ENCODE measurements at places on chromosomes 1 and 21.

- peak; percentile 81 for DNase-seq
Observed at GRCh38 chr1:243883551-243883950, 33.5 kb upstream of the AKT3 start.

DNA sequence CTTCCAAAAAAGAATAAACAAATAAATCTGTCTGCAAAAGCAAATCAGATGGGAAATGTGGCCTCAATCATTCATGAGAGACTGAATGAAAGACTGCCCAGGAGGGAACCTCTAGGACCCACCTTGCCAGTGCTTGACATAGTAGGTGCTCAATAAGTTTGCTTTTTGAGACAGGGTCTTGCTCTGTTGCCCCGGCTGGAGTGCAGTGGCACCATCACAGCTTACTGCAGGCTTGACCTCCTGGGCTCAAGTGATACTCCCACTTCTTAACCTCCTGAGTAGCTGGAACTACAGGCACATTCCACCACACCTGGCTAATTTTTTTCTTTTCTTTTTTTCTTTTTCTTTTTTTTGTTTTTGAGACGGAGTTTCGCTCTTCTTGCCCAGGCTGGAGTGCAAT lies 40.3 kb upstream of the CCSAP start:
- DNase-seq, result no peak

GRCh38 chr1:64242895-64243756 lies 39.7 kb downstream of the UBE2U start:
- DNase-seq, result peak; percentile 49

DNA sequence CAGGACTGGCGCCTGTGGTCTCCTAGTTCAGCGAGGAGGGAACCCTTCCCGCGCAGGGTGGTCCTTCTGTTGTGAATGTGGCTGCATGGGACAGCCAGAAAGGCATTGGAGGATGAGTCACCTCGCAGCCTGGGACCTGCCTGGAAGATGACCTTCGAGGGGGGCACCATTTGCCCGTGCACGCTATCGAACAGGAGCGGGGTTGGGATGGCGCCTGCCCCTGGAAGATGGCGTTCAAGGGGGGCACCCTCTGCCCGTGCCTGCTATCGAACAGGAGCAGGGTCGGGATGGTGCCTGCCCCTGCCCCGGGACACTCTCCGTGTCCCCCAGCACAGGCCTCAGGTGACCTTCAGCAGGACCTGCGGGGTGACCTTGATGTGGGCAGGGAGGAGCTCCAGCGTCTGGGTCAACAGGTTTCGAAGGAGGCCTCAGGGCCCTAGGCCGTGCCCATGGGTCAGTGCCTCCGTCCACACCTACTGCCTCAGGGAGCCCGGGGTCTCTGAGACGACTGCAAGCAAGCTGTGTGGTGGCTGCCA lies 1.7 kb upstream of the ACTRT2 start:
- no peak for DNase-seq

DNA sequence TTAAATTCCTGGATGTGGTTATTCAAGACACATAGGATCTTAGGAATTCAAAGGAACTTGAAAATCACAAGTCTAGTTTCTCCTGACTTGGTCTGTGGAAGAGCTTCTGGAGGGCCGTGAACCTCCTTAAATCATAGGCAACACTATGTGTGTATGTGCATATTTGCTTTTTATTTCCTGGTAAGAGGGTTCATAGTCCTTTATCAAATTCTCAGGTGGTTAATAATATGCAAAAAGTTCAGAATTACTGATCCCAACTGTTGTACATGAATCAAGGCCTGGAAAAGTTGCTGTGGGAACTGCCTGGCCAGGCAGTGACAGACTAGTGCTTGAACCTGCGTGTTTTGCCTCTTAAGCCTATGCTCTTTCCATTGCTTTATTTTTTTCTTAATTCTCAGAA lies 12.9 kb downstream of the MTR start:
- DNase-seq, result no peak

GRCh38 chr1:2635361-2636010 lies 2.7 kb upstream of the MMEL1 start:
- no peak for DNase-seq

- DNase-seq, result no peak
Observed at GRCh38 chr1:57238233-57238781, 185.6 kb downstream of the DAB1 start.

GRCh38 chr21:46551636-46552241 lies 53.1 kb downstream of the S100B start:
- no peak for DNase-seq

DNA sequence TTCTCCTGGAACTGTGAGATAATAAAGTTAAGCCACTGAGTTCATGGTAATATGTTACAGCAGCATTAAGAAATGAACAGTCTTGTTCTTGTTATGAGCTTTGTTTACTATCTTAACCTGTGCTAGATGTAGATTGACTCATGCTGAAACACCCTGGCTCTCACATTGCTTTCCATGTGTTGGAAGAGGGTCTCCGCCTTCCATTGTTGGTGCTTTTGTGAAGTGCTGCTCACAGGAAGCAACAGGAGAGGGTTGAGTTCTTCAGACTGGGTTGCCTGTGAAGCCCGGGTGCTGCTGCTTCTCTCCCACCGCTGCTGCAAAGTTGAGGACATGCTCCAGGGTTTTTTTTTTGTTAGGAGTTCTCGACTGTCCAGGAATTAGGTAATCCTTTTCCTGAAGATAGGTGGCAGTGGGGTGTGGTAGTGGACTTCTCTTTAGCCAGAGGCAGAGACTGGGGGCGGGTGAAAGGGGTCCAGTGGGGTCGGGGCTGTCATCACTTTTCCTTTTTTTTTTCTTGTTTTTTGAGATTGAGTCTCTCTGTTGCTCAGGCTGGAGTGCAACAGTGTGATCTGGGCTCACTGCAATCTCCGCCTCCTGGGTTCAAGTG lies 28.7 kb upstream of the HMGN1 start:
- DNase-seq, result no peak

GRCh38 chr1:76075188-76075489 lies 593 bp downstream of the ST6GALNAC3 start:
- DNase-seq, result no peak

DNA sequence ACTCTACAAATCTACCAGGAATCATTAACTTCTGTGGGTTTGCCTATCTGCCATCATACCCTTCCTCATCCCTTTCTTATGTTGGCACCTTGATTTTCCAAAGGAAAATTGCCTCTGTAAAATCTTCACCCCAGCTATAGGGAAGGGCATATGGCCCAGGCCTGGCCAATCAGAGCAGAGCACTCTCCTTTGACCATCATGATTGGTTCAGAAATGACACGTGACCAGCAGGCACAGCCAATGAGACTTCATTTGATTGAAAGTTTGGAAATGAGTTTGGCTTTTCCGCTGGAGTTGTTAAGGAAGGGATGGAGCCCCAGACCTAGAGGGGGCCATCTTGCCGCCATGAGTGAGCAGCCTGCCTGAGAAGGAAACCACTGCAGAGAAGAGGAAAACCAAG lies 35.1 kb upstream of the IFFO2 start:
- DNase-seq, result no peak

GRCh38 chr1:85453640-85454194 lies 11.2 kb downstream of the DDAH1 start:
- DNase-seq, result no peak

DNA sequence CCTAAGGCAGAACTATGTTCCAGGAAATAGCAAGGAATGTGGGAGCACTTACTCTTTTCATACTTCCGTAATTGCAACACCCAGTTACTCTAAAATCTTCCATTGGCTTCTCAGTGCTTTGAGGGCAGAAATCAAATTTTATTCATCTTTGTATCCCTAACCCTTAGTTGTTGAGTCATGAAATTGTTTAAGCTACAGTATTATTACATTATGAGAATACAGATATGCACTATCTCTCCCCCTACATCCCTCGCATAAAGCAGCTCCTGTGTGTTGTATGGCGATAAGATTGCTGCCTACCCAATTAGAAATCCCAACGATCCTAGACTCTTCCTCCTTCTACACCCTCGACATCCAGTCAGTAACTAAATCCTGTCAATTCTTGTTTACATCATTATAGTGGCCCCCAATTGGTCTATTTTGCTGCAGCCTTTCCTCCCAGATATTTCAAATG lies 2.6 kb downstream of the AIDA start:
- DNase-seq, result no peak

GRCh38 chr1:91428182-91428798 lies 23.7 kb upstream of the HFM1 start:
- no peak for DNase-seq

DNA sequence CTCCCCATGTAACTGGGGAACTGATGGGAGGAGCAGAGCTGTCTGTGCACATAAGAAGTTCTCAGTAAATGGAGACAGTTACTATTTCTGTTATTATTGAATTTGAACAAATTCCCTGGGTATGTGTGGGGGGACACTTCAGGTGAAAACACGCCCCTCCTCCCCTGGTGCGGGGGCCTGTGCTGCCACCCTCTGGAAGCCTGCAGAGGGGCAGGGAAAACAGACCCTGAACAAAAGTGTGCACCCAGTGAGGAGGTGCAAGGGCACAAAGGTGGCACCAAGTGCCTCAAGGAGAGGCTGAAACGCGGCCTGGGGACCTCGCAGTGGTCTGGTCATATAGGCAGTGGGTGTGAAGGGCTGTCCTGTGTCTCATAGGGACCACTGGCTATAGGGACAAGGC lies 18.2 kb upstream of the NADK start:
- no peak for DNase-seq

GRCh38 chr1:180923021-180923841 lies 10.5 kb downstream of the KIAA1614 start:
- peak; percentile 55 for DNase-seq

DNA sequence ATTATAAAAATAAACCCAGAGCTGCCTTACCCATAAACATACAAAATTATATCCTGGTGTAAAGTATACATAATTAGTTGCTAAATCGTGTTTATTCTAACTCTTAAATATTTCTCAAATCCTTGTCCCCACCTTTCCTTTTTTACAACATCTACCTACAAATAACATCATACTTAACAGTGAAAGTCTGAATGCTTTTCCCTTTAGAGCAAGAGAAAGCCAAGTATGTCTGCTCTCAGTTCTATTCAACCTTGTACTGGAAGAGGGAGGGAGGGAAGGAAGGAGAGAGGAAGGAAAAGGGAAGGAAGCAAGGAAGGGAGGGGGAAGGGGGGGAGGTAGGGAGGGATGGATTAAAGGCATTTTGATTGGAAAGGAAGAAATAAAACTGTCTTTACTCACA lies 14.6 kb downstream of the DOCK7 start:
- no peak for DNase-seq

- no peak for DNase-seq
Observed at GRCh38 chr1:66210635-66211244, 323.2 kb upstream of the SGIP1 start.

- no peak for DNase-seq
Observed at GRCh38 chr1:158689110-158689509, 2.6 kb upstream of the SPTA1 start.

- DNase-seq, result no peak
Observed at GRCh38 chr21:31278511-31279130, 65.4 kb downstream of the TIAM1 start.

DNA sequence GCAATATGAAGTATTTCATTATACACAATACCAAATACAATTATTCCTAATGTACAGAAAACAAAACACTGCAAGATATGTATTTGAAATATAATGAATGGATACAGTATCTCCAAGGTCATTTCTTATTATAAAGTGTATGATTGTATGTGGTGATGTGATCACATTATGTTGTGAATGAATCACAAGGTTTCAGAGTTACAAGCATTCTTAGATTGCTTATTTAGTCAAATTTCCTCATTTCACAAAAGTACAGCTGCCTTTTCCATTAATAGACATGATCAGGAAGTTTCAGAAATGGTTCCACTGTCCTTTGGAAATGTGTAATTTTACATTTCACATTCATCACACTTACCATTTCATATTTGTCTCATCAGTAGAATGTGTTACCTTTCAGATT lies 28.3 kb upstream of the NEK7 start:
- DNase-seq, result no peak

DNA sequence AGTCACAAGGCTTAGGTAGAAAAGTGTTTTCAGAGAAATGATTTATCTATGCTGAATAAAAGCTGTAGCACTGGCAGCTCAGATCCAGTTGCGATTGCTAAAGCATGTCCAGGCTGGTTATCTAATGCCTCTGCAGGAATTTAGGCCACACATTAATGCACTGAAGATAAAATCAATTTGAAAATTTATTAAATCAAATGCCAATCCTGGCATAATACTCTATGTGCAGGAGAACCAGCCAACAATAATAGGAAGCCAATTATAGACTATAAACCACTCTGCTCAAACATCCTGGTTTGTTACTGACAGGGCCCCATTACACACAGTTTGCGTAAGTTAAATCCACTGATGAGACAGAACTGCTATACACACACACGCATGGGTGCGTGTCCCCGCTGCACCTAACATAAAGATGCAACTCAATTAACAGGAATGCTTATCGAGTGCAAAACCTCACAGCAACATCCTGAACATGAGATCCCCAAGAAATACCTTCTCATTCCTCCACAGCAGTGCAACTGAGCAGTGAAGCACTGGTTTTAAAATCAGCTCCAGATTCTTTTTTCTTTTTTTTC lies 40.6 kb downstream of the PTP4A2 start:
- no peak for DNase-seq

GRCh38 chr1:85277802-85278201 lies 1.4 kb upstream of the BCL10 start:
- no peak for DNase-seq

GRCh38 chr1:236670060-236670459 lies 16.2 kb upstream of the ACTN2 start:
- DNase-seq, result no peak

DNA sequence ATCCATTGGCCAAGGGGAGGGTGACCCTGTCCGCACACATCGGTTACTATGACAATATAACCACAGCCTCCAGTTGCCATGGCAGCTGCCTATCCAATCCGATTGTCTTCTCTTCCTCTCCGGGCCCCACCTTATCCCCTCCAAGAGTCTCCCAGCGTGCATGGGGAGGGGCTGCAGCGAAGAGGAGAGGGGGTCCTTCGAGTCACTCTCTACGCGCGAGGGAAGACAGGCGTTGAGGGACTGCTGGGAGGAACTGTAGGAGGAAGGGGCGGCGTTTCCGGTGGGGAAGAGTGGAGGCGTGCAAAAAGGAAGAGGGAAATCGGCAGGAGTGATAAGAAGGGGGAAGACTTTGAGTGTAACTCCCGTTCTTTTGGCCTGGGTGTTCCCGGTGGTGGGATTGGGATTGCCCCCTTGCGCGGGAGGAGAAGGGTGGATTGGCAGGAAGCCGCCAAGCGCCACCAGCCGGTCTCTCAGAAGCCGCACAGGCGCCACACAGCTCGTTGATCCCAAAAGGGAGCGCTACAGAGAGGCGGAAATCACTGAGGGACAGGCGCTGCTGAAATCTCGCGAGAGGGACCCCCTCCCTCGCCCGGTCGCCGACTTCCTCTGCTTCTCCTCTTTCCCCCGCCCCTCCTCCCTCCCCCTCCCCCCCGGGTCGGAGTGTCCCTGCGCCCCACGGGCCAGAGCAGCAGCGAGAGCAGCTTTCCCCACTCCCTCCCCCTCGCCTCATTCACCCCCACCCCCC lies 384 bp upstream of the SMG7 start:
- peak; percentile 99 for DNase-seq

DNA sequence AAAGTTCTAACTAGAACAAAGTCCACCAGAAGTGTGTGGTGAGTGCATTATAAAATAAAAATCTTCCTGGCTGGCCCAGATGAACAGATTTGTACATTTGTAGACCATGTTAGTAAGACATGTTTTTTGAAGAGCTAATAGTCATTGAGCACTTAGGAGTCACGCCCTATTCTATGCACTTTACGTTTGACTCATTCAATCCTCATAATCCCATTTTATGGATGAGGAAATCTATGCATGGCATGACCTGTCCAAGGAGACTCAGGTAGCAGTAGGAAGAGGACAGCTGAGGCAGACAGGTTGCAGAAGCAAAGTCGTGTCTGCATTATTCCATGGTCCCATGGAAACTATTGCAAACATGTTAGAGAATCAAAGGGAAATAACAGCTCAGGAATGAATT lies 30.3 kb upstream of the LPAR3 start:
- no peak for DNase-seq
